ENCODE measurements at places on chromosomes 6 and 20.

- peak; percentile 32 for DNase-seq
Measured at GRCh38 chr20:33909331-33909921, 84.3 kb upstream of the RALY start.

DNA sequence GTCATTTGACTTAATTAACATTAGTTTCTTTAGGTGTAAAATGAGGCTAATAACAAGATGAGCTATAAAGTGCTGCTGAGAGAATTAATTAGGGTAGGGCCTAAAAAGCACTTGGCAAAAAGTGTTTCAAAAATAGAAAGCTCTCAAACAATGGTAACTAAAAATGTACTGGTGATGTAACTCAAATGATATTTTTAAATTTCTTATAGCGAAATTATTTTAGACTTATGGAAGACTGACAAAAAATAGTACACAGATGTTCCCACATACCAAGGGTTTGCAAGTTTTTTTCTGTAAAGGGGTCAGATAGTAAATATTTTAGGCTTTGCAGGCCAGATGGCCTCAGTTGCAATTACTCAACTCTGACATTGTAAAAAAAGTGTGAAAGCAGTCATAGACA is 190.7 kb upstream of the UFL1 start:
- no peak for DNase-seq

DNA sequence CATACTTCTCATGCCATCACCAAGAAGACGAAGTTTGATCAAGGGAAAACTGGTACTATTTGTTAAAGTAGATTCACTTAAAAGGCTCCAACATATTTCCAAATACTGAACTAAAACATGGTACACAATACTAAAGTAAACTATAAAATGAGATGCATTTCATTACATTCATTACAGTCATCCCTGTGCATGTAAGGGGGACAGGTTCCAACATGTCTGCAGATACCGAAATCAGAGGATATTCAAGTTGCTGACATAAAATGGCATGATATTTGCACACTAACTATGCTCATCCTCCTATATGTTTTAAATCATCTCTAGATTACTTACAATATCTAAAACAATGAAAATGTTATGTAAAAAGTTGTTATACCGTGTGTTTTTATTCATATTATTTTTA is 893.9 kb upstream of the MANEA start:
- DNase-seq, result no peak

DNA sequence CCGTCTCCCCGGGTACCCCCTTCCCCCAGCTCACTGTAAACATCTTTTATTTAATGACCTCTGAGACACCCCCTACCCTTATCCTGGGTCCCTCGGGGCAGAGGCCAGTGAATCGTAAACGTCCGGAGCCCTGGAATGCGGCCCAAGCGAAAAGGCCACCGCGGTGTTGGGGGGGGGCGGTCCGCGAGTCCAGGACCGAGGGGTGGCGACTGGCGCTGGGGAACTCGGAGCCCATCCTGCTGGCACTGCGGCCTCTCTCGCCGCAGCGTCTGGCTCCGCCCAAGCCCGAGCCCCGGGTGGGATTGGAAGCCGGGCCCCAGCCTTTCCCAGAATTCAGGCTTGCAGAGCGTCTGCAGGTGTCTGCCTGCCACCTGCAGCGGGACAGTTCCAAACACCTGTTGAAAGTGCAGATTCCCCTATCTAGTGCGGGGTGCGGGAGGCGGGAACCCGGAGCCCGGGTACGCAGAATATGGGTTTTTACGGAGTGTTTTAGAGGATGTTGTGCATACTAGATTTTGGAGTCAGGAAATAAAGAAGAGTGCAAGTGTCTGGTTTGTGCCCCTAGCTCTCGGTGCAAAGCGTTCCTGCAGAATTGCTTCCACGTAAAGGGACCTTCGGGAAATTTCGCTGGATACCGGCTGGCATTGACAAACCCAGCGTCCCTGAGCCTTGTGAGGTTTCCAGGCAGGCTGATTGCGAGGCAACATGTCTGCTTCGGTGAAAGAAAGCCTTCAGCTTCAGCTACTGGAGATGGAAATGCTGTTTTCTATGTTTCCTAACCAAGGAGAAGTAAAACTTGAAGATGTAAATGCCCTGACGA is 800 bp downstream of the RWDD2A start:
- no peak for DNase-seq

- peak; percentile 42 for DNase-seq
Measured at GRCh38 chr6:89895276-89895874, 1.1 kb downstream of the GJA10 start.

GRCh38 chr6:133377219-133377618 is 136.1 kb downstream of the EYA4 start:
- DNase-seq, result no peak
